SK-N-SH treated with all-trans-retinoic acid at 6 μM for 48 hours (cell line): ENCODE measurements at places on chromosomes 2 and 18.
A peak's percentile ranks its signal among the peaks of the same experiment; 100 is the strongest.

- ATAC-seq: no peak
Measured at GRCh38 chr2:236912326-236913120, 173.2 kb upstream of the COPS8 start.

- ATAC-seq: peak; percentile 54; the same call in 2 of the 3 replicates
Measured at GRCh38 chr2:46669996-46670793, 190.8 kb downstream of the TMEM247 start.

GRCh38 chr18:36381075-36381474, 83.6 kb downstream of the FHOD3 start:
- no peak for ATAC-seq

GRCh38 chr2:28339516-28340175, 53.0 kb upstream of the FOSL2 start:
- ATAC-seq: no peak

DNA sequence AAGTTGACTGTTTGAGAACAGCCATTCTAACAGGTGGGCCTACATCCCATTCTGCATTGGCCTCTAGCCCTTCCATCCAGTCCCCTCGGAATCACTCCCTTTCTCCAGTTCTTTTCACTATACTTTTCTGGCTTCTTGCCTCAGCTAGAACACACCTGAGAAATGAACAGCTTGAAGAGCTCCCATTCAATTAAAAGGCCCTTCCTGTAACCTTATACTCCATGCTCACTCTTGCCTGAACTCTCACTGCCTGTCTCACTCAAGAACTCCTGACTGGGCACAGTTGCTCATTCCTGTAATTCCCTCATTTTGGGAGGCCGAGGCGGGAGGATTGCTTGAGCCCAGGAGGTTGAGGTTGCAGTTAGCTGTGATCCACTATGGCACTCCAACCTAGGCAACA, 23.6 kb downstream of the CHRNA1 start:
- no peak for ATAC-seq

DNA sequence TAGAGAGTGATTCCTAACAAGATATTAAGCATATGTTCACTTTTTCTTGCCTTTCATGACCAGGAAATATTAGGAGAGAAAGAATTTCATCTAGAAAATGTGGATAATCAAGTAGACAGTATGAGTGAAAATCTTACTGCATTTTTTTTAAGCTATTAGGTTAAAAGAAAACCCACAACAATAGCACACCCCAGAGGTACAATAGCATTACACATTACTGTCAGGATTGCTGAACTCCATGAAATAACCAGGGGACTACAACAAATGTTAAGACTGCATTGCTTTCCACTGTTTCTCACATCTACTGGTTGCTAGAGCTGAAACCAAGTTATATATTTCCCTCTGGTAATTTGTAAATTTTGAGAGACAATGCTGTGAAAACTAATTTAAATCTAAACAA, 33.7 kb downstream of the KLF7 start:
- no peak for ATAC-seq

DNA sequence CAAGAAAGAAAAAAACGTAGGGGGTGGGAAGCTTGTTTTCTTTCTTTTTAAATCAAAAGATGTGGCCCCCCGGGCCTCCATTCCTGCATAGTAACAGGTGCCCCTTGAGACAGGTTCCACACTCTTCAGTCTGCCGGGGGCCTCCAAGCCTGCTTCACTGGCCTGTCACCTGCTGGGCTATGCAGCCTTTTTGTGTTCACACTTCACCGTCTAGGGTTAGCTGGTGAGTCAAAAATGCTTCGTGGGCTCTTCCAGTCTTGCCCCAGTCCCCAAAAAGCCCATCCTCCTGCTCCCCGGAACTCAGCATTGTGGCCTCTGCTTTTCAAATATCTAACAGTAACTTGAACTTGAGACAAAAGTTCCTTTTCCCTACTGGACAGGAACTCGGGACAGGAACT, 67.9 kb downstream of the POLR1A start:
- ATAC-seq: peak; percentile 14; the same call in 2 of the 3 replicates

DNA sequence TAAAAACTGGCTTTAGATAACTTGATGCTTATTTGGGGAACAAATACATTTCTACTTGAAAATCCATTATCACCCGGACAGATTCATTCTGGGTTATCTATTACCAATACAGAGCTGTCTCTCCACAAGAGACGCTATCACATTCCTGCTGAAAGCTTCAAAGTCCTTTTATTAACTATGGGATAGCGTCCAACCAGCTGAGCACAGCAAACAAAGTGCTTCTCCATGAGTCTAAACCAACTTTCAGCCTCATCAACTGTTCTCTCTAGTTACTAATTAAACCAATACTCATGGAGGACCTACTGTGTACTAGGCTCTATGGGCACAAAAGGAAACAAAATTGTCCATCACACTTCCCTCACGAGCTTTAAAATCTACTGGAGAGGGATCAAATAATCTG, 132.8 kb downstream of the L3MBTL4 start:
- no peak for ATAC-seq
